Activated T-cell treated with anti-CD3 and anti-CD28 coated beads, Interleukin-2, amount 50 U/mL, for 4 hours (primary cell): ENCODE measurements at places on chromosomes 13 and 19. TPM values are rescaled to one million over a fixed set of nuclear protein-coding genes. Genes with fewer than 3 reads are reported as not detected.

CLDN10 gene
- not detected for total RNA-seq

SIGLECL1 gene
- not detected for total RNA-seq

CHAF1A gene
- 64.3 TPM for total RNA-seq

SLC25A30 gene
- total RNA-seq, result 16.2 TPM

ZNF829 gene
- total RNA-seq, result 5.2 TPM
